Activated naive CD4-positive, alpha-beta T cell treated with anti-CD3 and anti-CD28 coated beads, Interleukin-2, amount 50 U/mL, for 16 hours (primary cell): ENCODE measurements at places on chromosomes 3 and 15.

GRCh38 chr3:107579371-107579770, 56.6 kb downstream of the BBX start:
- DNase-seq, result no peak

DNA sequence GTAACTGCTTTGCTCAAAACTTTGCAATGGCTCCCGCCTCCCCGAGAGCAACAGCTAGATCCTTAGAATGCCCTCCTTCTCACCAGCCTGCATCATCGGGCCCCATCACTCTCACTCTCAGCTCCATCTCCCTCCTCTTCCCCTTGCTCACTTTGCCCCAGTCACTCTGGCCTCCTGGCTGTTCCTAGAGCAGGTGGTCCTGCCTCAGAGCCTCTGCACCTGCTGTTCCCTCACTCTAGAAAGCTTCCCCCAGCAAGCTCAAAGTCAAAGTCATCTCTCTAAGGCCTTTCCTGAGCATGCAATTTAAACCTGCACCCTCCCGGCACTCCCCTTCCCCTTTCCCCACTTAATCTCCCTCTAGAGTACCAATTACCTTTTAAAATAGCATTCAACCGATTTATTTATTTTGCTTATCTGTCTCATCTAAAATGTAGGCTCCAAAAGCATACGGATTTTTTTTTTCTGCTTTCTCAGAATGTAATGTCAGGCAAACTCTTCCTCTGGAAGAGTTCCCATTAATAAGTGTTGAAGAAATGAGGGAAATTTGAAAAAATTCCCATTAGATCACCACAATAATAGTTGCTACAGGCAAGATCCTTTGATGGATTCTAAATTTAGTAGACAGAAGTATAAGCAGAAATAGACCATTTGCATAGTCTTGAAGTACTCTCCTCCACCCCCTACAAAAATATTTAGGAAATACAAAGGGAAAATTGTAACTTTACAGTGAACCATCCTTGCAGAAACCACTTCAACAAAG, 15.9 kb upstream of the HES1 start:
- no peak for DNase-seq

GRCh38 chr3:159536876-159537275, 451.8 kb upstream of the IL12A start:
- no peak for DNase-seq

GRCh38 chr3:185594073-185594472, 8.0 kb downstream of the SENP2 start:
- DNase-seq, result no peak

- no peak for DNase-seq
Observed at GRCh38 chr15:101091080-101092017, 160.5 kb downstream of the CHSY1 start.

- DNase-seq, result no peak
Observed at GRCh38 chr3:58723173-58723572, 56.6 kb upstream of the FAM3D start.

GRCh38 chr15:72077950-72078349, 40.0 kb downstream of the MYO9A start:
- DNase-seq, result no peak

GRCh38 chr3:9713142-9713541, 9.5 kb downstream of the CPNE9 start:
- no peak for DNase-seq

DNA sequence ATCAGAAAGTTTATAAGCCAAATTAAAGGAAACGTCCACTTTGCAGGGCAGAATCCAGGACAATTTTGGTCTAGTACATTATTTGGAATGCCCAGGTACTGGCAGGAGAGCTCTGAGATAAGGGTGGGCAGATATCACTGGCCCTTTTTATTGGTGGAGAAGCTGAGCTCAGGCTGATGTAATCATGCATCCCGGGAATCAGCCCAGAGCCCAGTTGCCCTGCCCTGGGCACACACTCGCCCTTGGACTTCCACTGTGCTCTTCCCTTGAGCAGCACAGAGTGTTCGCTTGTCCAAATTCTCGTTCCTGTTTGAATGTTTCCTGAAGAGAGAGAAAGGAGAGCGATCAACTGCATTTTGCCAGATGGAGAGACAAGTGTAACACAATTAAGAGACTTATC, 3.7 kb downstream of the AQP9 start:
- DNase-seq, result no peak

- DNase-seq, result no peak
Observed at GRCh38 chr3:64945171-64945729, 257.4 kb upstream of the ADAMTS9 start.

DNA sequence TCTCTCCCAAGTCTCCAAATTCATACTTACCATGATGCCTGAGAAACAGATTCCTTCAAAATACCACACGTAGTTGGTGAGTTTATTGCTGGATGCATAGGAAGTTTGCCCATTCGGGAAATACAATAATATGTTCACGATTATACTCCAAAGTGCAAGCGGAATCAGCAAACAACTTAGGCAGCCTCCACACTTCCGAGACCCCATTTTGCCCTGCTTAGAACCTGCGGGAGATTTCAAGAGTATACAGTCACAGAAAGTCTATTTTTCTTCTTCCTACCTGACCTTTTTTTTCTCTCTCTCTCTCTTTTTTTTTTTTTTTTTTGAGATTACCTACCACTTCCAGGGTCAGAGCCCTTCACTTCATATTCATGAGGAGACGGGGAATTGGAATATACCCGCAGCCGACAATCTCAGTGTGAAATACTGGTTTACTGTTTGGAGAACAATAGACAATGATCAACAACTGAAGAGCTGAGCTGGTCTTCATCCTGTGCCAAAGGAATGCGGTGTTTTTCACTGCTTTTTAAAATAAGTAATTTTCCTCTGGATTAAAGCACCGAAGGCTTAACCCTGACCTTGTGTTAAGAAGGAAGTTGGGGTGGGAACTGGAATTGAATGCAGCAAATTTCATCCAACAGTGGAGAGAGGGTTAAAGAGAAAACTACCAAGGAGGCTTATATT, at the start of gene TM4SF18:
TSS of gene TM4SF18 (minus strand) at position 461 of the 684 bp plus-strand sequence. CDS start at position 207, 254 bp downstream.
- no peak for DNase-seq

DNA sequence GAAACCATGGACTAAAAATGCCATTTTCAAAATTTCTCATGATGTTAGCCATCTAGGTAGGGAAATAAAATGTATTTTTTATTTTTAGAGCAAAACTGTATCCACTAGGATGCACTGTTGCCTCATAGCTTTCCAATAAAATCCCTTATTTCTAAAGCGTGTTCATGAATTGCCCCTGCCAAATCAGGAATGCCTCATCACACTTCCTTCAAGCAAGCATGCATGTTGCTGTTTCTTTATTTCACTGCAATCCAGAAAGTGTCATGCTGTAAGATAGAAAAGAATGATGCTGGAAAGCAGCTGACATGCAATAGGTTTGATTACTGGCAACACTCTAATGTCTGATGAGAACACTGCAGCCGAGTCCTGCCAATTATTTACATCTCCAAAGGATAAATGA, 239.5 kb downstream of the CHL1 start:
- no peak for DNase-seq

GRCh38 chr3:25594007-25594502, 70.7 kb downstream of the TOP2B start:
- no peak for DNase-seq

DNA sequence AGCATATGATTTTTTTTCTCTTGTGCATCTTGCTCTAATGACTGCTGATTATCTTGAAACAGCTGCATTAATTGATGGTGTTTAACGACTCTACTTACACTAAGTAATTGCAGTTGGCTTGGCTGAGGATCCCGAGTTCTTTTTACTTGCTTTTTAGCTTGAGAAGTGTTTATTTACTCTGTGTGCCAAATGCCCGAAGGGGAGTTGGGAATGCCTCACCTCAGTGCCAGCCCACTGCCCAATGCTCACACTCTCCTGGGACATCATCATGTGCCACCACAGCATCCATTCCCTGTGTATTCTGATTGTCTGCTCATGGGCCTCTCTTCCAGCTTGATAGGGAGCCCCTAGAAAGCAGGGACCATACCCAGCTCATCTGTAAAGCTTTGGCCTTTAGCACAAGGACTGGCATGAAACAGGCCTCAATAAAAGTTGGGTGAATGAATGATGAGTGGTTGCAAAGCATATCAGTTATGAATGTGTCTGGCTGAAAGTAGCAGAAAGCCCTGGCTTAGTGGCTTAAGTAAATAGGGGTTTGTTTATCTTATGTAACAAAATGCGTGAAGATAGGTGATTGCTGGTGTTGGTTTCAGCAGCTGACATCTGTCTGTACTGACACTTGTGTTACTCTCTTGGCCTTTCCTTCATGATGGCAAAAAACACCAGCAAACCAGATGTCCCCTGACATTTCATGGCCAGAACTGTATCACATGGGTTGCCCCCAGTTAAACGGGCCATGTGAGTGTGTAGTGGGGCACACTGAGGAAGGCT, 8.1 kb downstream of the PXYLP1 start:
- no peak for DNase-seq

DNA sequence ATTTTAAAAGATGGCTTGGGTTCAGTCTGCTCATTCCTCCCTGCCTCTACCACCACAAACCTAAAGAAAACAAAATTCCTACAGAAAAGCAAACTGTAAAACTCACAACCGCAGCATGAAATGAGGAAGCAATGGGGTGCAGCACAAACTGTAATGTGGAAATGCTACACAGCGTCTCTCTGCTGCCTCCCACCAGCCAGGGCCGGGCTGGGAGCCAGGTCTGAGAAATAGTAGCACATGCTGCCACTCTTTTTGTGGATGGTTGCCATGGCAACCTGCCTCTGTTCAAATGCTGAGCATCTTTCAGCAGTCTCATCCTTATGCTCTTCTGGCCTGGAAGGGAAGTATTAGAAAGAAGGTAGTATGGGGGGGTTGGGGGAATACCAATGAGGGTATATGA, 55.4 kb downstream of the EOMES start:
- no peak for DNase-seq

DNA sequence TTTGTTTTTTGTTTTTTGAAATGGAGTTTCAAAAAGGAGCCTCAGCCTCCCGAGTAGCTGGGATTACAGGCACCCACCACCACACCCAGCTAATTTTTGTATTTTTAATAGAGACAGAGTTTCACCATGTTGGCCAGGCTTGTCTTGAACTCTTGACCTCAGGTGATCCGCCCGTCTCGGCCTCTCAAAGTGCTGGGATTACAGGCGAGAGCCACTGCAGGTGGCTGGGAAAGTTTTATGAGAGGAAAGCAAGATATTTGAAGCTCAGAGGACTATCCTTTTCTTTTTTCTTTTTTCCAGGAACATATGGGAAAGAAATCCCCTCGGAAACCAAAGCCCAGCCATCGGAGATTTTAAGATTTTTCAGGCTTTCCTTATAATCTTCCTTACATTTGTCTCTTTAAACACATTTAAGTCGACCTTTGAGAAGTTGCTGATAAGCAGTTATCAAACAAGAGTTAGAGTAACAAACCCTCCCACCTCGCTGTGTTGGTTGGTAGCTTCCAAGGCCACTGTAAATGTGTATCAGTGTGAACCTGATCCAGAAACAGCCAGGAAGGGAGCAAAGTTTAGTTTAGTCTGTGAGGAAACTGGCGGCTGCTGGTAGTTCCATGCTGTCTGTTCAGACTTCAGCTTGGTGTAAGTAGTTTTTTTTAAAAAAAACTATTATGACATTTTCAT, 34.5 kb upstream of the MAP3K13 start:
- no peak for DNase-seq

DNA sequence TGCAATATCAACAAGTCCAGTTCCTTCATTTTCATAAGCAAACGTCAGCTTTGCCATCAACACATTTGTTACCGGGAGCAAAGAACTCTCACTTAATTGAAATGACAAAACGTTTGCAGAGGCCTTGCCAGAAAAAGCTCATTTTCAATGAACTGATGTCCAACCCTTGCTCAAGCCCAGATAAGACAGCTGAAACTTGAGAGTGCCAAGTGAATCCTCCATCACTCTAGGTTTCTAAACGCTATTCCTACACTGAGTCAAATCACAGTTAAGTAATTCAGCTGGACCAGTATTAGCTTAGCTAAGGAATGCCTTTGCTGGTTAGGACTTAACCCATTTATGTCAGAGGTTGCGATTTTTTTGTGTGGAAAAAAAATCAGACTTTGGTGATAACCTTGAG, 11.5 kb downstream of the CHSY1 start:
- no peak for DNase-seq

- DNase-seq, result no peak
Observed at GRCh38 chr3:151709847-151710246, 23.9 kb upstream of the AADACL2 start.

- no peak for DNase-seq
Observed at GRCh38 chr3:184942735-184943134, 130.8 kb downstream of the VPS8 start.

DNA sequence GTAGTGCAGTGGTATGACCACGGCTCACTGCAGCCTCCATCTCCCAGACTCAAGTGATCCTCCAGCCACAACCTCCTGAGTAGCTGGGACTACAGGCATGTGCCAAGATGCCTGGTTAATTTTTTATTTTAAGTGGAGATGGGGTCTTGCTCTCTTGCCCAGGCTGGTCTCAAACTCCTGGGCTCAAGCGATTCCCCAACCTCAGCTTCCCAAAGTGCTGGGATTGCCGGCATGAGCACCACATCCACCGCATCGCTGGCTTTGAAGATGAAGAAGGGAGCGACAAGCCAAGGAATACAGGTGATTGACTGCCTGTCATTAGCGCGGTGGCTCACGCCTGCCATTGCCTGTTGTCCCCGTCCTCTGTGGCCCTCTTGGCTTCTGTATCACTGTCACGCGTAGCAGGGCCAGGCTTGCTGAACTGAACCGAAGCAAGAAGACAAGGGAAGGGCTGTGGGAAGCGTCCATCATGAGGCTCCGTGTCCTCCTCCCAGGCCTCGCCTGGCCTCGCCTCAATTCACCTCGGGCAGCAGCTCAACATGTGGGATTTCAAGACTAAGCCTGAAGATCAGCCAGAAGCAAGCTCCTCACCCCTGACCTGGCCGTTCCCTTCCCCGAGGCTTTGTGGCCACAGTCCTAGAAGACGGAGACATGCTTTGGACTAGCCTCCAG, 46.4 kb upstream of the TFRC start:
- no peak for DNase-seq

GRCh38 chr3:139357899-139358298, 14.1 kb downstream of the MRPS22 start:
- no peak for DNase-seq

GRCh38 chr3:140391061-140391460, 286.8 kb upstream of the TRIM42 start:
- DNase-seq, result no peak

- no peak for DNase-seq
Observed at GRCh38 chr15:85584872-85585271, 204.5 kb downstream of the AKAP13 start.

GRCh38 chr3:50648313-50648712, 26.4 kb upstream of the DOCK3 start:
- DNase-seq, result no peak

DNA sequence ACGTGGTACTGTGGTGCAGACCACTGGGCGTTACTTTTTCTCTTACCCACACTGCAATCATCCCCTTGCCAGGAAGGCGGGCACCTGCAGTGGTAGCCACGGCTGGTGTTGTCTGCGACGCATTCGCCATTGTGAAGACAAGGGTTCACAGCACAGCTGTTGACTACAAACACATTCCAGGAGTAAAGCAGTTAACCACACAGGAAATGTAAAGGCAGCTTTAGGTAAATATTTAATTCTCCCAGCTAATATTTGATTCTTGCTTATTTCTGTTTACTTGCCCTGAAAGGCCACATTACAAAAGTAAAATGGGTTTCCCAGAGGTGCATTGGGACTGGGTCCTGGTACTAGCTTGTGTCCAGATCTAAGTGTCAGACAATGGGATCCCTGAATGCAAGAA, 45.4 kb downstream of the HEG1 start:
- DNase-seq, result no peak
